ENCODE measurements at places on chromosomes 4 and X. TPM values are rescaled to one million over a fixed set of nuclear protein-coding genes. Genes with fewer than 3 reads are reported as not detected.

DNA sequence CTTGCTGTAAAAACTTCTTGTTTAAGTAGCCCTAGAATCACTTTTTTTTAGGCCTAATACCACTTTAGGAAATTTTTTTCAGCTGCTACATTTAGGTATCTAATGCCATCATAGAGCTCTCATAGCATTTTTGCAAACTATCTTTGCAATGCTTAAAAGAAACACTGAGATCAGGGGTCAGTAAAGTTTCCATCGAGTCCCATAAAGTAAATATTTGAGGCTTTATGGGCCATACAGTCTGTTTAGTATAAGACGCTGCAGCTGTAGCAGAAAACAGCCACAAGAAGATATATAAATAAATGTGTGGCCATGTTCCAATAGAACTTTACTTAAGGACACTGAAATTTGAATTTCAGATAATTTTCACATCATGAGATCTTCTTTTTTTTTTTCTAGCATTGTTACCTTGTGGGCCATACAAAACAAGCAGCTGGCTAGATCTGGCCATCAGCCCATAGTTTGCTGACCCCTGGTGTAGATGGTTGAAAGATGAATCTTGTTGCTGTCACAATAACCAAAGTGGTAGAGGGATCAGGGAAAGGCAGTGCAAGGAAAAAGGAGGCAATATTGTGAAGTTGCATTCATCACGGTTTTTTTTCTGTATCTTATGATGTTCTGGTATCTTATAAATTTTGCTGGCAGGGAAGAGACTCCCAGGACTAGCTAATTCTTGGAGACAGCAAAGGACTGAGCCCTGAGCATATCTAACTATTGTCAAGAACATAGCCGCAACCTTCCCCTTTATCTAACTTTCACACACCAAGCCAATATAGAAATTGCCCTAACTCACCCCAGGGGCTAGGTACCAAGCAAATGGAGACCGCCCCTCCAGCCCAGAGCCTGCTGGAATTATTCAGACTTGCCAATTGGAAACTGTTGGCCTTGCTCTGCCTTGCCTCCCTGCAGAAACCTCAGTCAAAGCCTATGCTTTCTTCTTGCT is 46.6 kb downstream of the RASGEF1B start:
- H3K36me3 ChIP-seq: peaks cover 5% of the 10 kb centered on the region
- H3K27ac ChIP-seq: peak overlapping the region; percentile 13
- no peak overlapping the region for H3K4me3 ChIP-seq

DNA sequence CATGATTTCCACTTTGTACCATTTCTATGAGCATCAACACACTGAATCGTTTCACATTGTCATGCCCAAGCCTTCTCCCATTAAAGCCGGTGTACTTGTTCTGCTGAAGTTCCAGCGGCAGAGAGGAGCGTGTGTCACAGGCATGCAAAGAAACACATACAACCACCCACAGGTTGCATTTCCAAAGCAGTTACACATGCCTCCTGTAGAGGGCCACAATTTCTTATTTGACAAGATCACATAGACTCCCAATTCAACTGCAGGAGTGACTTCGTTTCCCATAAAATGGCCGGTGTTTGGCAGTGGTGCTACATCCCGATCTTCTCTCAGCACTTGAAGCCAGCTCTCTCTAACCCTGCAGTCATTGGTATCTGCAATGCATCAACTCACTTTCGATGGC is 992.6 kb downstream of the NLGN4X start:
- no peaks in the 10 kb centered on the region for H3K27me3 ChIP-seq
- DNase-seq: no peak
- H3K4me1 ChIP-seq: no peaks in the 10 kb centered on the region
- no peak overlapping the region for H3K27ac ChIP-seq
- no peak overlapping the region for H3K4me3 ChIP-seq

- no peak overlapping the region for H3K4me3 ChIP-seq
- no peak for DNase-seq
- no peaks in the 10 kb centered on the region for H3K27me3 ChIP-seq
- peaks cover 18% of the 10 kb centered on the region for H3K36me3 ChIP-seq
Measured at GRCh38 chrX:96971812-96972211, 88.1 kb downstream of the RPA4 start.

Gene SULT1B1
- 25.2 TPM for total RNA-seq

DNA sequence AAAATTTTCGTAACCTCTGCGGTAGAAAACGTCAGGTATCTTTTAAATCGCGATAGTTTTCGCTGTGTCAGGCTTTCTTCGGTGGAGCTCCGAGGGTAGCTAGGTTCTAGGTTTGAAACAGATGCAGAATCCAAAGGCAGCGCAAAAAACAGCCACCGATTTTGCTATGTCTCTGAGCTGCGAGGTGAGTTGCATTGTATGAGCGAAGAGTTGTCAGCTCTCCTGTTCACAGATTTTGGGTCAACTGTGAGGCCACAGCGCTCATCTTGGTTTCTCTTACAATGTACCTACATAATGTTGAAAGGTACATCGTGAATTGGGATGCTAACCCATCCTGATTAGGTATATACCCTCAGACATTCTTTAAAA is 486 bp downstream of the CLCN3 start:
- peaks cover 74% of the 10 kb centered on the region for H3K4me1 ChIP-seq
- H3K36me3 ChIP-seq: no peaks in the 10 kb centered on the region
- H3K27ac ChIP-seq: peak overlapping the region; percentile 97
- H3K4me3 ChIP-seq: peak overlapping the region; percentile 96
- no peaks in the 10 kb centered on the region for H3K27me3 ChIP-seq
- peak; percentile 20 for DNase-seq

DNA sequence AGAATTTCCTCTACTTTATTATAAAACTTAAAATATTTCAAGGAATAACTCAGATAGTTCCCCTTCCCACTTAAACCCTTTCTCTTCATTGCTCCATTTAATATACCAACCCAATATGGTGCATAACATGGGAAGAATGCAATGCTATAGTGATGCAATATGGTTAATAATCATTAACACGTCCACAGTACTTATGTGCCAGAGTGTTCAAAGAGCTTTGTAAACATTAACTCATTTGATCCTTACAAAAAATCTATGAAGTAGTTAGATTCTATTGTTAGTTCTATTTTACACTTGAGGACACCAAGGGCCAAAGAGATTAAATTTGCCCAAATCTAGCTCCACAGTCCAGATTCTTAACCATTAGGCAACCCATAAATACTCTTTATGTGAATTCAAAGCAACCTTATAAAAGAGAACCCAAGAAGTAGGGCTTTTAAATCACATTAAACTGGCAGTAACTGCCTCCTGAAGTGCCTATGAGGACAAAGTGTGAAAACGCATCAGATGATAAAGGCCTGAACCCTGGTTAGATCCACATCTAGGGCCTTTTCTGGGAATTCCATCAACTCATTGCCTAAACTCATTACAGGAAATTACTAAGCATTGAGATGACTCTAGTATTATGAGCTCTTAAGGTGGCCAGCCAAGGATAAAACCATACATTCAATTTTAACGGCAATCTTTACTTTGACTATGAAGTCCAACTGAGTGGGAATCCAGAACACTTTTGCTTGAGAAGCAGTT is 94.3 kb downstream of the AREG start:
- H3K4me3 ChIP-seq: no peak overlapping the region
- no peak overlapping the region for H3K27ac ChIP-seq
- H3K4me1 ChIP-seq: peaks cover 8% of the 10 kb centered on the region
- no peaks in the 10 kb centered on the region for H3K27me3 ChIP-seq
- no peak for DNase-seq
- H3K36me3 ChIP-seq: no peaks in the 10 kb centered on the region

Gene KIAA1210
- not detected for total RNA-seq

Gene SPANXB1
- total RNA-seq: not detected

Gene CXCL6
- not detected for total RNA-seq

- no peak overlapping the region for H3K27ac ChIP-seq
- H3K36me3 ChIP-seq: peaks cover 42% of the 10 kb centered on the region
- DNase-seq: no peak
Measured at GRCh38 chr4:152886201-152886600, 49.9 kb upstream of the FHDC1 start.

Gene CSAG3
- not detected for total RNA-seq

GRCh38 chr4:41865306-41865980 is 69.8 kb upstream of the TMEM33 start:
- no peak for DNase-seq
- H3K27me3 ChIP-seq: peaks cover 51% of the 10 kb centered on the region
- H3K36me3 ChIP-seq: no peaks in the 10 kb centered on the region
- peaks cover 19% of the 10 kb centered on the region for H3K4me1 ChIP-seq
- H3K4me3 ChIP-seq: peak overlapping the region; percentile 18
- no peak overlapping the region for H3K27ac ChIP-seq

DNA sequence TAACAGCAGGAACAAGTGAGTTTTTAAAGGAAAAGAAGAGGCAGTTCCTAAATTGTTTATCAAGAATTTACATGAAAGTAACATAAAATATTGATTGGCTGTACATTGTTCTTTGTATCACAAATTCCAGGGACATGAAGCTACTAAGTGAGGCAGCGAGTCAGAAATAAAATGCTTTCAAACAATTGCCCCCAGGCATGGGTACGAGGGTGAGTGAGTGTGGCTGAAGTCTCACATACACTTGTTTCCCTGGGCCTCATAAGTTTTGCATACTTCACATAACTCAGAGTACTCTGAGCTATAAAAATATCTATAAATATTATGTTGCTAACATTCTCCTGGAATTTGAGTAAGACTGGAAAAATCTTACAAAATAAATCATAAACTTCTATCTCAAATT is 511.6 kb upstream of the PRKX start:
- peaks cover 4% of the 10 kb centered on the region for H3K27me3 ChIP-seq
- H3K4me3 ChIP-seq: no peak overlapping the region
- DNase-seq: no peak
- no peak overlapping the region for H3K27ac ChIP-seq
- no peaks in the 10 kb centered on the region for H3K4me1 ChIP-seq

GRCh38 chr4:94256144-94256783 is 48.6 kb downstream of the SMARCAD1 start:
- H3K36me3 ChIP-seq: peaks cover 8% of the 10 kb centered on the region
- no peak overlapping the region for H3K27ac ChIP-seq
- peaks cover 2% of the 10 kb centered on the region for H3K4me1 ChIP-seq

- peaks cover 31% of the 10 kb centered on the region for H3K27me3 ChIP-seq
- DNase-seq: peak; percentile 67
- H3K27ac ChIP-seq: no peak overlapping the region
- H3K4me1 ChIP-seq: peaks cover 4% of the 10 kb centered on the region
Measured at GRCh38 chr4:77618383-77619241, 13.0 kb downstream of the CXCL13 start.

- H3K27ac ChIP-seq: no peak overlapping the region
- no peaks in the 10 kb centered on the region for H3K27me3 ChIP-seq
- H3K36me3 ChIP-seq: peaks cover 2% of the 10 kb centered on the region
- no peak for DNase-seq
- H3K4me3 ChIP-seq: no peak overlapping the region
Measured at GRCh38 chr4:102223461-102223860, 121.8 kb downstream of the SLC39A8 start.

- no peak overlapping the region for H3K4me3 ChIP-seq
- DNase-seq: no peak
- peaks cover 56% of the 10 kb centered on the region for H3K4me1 ChIP-seq
Measured at GRCh38 chrX:135543172-135543571, 22.7 kb downstream of the INTS6L start.

GRCh38 chr4:83974111-83974780 is 438.3 kb downstream of the GPAT3 start:
- no peaks in the 10 kb centered on the region for H3K4me1 ChIP-seq
- H3K36me3 ChIP-seq: no peaks in the 10 kb centered on the region
- H3K4me3 ChIP-seq: no peak overlapping the region
- H3K27ac ChIP-seq: no peak overlapping the region
- no peaks in the 10 kb centered on the region for H3K27me3 ChIP-seq

Gene VSIG4
- 0.60 TPM for total RNA-seq

GRCh38 chrX:9530848-9531274 is 66.0 kb downstream of the TBL1X start:
- no peaks in the 10 kb centered on the region for H3K36me3 ChIP-seq
- H3K27me3 ChIP-seq: no peaks in the 10 kb centered on the region
- peak overlapping the region; percentile 85 for H3K27ac ChIP-seq
- peak; percentile 39 for DNase-seq

Gene IL21
- not detected for total RNA-seq

- peaks cover 5% of the 10 kb centered on the region for H3K4me1 ChIP-seq
- no peak overlapping the region for H3K27ac ChIP-seq
- no peak overlapping the region for H3K4me3 ChIP-seq
- H3K36me3 ChIP-seq: peaks cover 22% of the 10 kb centered on the region
- DNase-seq: no peak
Measured at GRCh38 chr4:77022560-77023179, 53.1 kb downstream of the CCNI start.

Gene MTTP
- total RNA-seq: 0.73 TPM

DNA sequence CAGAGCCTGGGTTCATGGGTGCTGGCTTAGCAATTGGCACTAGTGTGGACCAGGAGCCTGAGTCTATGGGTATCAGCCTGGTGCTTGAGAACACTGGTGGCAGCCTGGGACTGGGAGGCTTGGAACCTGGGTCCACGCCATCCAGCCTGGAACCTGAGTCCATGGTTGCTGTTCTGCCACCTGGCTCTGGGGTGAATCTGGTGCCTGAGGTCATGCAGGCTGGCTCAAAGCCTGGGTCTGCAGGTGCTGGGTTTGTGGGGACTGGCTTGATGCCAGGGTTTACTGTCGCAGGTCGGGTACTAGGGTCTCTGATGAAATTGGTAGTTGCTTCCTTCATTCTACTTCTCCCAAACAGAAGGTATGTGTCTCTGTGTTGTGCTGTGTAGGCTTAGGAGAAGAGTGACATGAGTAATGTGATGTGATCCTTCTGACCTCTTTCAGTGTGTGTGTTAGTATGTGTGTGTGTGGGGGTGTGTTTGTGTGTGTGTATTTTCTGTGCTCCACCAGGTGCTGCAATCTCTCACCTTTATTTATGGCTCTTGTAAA is 517.0 kb upstream of the EPHA5 start:
- no peaks in the 10 kb centered on the region for H3K27me3 ChIP-seq
- DNase-seq: no peak
- no peak overlapping the region for H3K4me3 ChIP-seq
- H3K27ac ChIP-seq: no peak overlapping the region

Gene NOX1
- not detected for total RNA-seq

DNA sequence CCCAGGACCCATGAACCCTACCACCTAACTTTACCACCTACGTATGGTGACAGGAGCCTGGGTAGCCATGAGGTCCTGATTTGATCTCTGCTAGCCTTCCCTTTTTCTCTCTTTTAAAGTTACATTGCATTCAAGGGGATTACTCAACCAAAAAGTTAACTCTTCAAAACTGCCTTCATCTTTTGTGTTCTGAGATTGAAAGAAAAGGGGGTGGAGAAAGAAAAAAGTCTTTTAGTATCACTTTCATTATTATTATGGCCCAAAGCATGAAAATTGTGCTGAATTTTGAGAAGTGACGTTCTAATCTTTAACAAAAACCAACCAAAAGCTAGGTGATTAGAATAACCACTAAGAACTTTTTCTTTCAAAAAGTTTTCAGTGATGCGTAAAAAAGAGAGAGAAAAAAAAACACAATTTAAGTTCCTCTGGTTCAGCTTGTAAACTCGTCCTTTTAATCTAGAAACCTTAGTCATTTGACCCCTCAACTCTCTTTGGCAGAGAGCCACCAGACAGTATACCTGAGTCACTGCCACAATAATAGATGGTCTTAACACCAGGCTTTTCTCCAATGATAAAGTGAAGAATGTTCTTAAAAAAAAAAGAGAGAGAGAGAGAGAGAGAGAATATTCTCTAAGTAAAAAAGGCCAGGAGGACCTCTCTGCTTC is 347.4 kb upstream of the FGF13 start:
- H3K36me3 ChIP-seq: no peaks in the 10 kb centered on the region
- no peaks in the 10 kb centered on the region for H3K27me3 ChIP-seq
- no peaks in the 10 kb centered on the region for H3K4me1 ChIP-seq
- no peak for DNase-seq
- H3K4me3 ChIP-seq: no peak overlapping the region

- H3K27me3 ChIP-seq: no peaks in the 10 kb centered on the region
- H3K4me1 ChIP-seq: peaks cover 2% of the 10 kb centered on the region
- no peaks in the 10 kb centered on the region for H3K36me3 ChIP-seq
- no peak overlapping the region for H3K4me3 ChIP-seq
Measured at GRCh38 chrX:118189628-118190027, 73.0 kb upstream of the KLHL13 start.
